Fibroblast of lung (primary cell): ENCODE measurements at places on chromosomes 4 and X.

GRCh38 chrX:113522814-113523213 is 682.2 kb upstream of the AMOT start:
- no peak for DNase-seq

DNA sequence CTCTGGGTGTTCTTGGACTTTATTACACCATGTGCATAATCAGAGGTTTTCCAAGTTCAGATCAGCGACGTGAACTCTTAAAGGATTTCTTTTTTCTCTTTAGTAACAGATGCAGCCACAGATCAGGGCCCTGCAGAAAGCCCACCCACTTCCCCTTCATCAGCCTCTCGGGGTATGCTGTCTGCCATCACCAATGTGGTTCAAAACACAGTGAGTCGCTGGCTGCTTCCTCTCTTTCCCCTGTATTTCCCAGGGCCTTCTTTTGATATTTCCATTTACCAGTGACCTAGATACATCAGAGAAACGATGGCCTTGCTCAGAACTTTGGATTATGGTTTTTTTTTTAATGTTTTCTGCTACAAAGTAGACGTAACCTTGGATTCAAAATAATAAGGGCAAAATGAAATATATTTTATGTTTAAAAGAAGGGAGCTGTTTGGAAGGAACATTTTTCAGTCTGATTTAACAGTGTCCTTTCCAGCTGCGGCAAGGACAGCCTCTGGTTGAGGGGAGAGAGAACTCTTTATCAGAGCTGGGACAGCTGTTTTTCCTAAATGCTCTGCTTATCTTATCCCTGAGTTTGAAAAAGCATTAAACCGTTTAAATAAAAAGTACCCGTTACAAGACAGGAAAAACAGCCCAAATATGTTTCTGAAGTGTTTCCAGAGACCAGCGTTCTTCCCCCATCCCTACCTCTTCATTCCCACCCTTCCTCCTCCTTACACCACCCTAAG is 38.2 kb downstream of the FAM114A1 start:
- no peak for DNase-seq

DNA sequence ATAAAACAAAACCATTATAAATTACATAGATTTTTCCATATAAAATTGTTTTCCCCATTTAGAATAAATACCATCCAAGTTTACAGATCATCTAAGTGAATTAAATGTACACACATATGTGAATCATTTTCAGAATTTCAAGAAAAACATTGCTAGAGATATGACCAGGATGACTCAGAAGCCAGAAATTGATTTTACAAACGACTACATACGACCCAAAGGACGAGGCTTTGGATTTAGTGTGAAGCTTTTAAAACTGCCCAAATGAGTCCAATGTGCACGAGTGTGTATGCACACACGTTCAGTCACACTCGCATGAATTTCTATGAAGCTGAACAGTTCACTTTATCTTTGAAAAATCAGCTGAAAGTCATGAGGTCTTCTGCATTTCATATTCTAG is 37.9 kb downstream of the MFAP3L start:
- peak; percentile 33 for DNase-seq

GRCh38 chrX:130085551-130086446 is 24.5 kb downstream of the ELF4 start:
- DNase-seq = peak; percentile 21

DNA sequence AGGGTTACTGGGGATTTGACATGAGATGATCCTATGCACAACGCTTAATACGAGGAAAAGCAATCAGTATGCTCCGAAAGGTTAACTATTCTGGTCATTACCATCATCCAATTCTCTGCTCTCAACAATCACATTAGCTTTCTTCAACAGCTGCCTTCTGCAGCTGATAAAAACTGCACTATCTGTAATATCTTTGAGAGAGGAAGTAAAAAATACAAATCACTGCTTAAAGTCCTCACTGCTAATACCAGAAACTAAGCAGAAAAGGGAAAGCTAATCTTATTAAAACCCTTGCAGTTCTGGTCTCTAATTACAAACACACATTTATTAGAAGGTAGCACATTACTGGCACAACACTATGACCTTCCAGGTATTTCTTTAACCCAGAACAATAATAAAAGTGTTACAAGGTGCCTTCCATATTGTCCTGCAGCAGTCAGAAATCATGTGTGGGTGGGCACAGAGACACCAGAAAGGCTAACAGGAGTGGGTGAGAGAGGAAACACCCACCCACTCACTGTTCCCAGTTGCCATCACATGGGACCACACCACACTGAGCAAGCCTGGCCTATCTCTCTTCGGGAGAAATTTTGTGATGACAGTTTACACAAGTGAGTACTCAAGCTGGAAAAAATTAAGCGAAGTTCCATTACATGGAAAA is 71.0 kb downstream of the RELL1 start:
- DNase-seq = no peak

DNA sequence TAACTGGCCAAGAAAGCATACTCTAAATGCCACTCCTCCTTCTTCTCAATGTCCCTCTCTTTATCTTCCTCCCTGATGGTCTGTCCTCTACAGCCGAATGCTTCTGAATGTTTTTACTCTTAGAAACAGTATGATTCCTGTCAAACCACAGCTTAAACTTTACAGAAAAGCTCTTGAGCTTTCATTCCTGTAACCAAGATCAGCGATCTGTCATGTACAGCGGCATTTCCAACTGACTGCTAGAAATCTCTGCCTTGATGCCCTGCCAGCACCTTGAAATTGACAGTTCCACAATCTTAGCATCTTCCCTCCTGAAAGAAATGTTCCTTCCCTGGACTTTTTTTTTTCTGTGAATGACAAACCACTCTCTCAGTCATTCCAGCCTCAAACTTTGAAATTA is 11.5 kb upstream of the GATB start:
- DNase-seq = no peak

- no peak for DNase-seq
Measured at GRCh38 chr4:3341760-3342159, 48.9 kb downstream of the RGS12 start.

- DNase-seq = no peak
Measured at GRCh38 chrX:69226459-69227158, 61.4 kb upstream of the PJA1 start.

DNA sequence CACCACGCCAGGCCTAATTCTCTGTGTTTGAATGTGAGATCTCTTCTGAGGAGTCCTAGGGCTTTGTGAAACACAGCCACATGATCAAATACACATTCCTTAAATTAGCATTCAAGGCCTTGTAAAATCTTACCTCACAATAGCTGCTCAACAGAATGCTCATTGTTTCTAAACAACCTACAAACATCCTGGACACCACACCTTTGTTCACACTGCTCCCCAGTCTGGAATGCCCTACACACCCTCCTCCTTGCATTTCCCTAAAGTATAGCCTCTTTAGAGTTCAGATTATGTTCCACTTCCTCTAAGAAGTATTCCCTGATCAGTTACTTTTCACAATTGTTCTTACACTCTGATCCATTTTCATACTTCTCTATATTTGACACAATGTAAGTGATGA is 110.6 kb downstream of the AGTR2 start:
- no peak for DNase-seq

DNA sequence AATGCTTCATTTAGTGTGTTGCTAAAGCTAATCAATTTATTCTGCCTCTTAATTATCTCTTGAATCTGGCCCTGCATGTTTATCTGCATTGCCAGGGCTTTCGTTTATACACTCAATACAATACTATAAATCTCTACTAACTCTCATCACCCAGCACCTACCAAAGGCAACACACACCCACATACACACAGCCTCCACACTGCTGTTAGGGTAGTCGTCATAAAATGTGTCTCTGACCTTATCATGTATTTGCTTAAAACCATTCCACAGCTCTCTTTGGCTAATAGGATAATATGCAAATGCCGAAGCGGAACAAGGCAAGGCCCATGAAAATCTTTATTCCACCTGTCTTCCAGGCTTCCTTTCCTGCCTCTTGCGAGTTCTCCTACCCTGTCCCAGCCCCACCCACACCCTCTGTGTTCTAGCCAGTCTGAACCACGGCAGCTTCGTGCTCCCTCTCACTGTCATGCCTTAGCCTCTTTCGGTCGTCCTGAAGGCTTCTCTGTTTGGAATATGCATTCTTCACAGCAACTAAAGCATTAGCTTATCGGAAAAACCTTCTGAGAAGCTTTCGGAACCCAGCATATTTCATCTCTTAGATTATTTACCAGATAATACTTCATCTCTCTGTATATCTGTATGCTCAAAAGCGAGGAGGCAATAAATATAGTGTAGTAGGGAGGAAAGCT is 333.5 kb downstream of the TENM3 start:
- DNase-seq = no peak

- peak; percentile 2 for DNase-seq
Measured at GRCh38 chr4:81724925-81725329, 253.2 kb upstream of the RASGEF1B start.

- DNase-seq = no peak
Measured at GRCh38 chrX:105167233-105167632, 53.3 kb downstream of the TEX13A start.

DNA sequence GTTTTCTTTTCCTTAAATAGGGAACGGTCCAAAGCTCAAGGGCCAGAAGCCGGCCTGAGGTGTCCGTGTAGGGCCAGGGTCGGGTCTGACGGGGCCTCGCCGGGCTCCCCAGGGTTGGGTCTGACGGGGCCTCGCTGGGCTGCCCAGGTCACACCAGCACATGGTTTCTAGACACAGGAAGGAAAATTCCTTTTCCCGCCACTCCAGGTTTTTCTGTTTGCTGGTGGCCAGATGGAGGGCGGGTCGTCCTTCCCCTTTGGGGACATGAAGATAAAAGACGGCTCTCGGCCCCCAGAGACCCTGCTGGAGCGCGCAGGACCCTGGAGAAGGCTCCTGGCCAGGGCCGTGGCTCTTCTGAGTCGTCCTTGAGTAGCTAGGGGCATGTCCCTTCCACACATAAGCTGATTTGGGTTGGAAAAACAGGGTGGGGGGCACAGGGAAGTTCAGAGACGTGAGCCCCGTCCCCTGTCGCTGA is 35.1 kb downstream of the PIGG start:
- DNase-seq = no peak

DNA sequence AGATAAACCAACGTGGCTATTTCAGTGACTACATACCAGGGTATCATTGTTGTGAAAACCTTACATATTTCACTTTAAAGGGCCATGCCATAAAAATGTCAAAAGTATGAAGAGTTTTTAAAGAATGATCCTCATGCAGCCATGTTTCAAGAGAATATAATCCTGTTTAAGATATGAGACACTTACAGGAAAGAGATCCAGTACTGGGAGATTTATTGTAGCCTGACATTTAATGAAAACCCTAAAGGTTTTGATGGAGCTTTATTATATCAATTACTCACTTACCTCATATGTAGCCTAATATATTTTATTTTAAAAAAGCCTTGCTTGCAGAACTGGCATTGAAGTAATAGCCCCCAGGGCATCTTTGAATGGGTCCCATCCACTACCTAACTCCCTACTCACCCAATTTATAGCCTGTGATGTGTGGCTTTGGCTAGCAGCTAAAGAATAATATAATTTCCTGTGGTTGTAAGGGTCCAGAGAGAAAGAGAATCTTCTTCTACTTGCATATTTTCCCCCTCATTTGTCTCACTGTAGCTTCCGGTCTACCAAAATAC is 7.7 kb upstream of the GABRG1 start:
- DNase-seq = no peak

DNA sequence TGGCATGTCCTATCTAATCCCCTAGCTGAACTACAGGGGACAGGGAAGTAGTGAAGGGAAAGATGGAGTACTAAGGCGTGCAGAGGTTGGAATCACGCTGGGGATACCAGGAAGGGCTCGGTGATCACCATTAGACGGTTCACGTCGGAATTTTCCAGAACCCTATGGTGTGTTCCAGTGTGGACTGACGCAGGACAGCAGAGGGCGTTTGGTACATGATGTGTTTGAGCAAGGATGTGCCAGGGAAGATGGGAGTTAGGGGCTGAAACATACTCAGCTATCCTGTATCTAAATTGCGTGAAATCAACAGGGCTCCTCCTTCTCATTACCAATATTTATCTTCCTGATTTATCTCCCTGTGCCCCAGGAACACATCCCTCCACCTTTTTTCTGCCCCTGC is 33.7 kb downstream of the PRPS2 start:
- peak; percentile 3 for DNase-seq

GRCh38 chrX:29746326-29746725 is 469.0 kb upstream of the MAGEB2 start:
- peak; percentile 11 for DNase-seq

- DNase-seq = no peak
Measured at GRCh38 chr4:174593701-174594100, 71.4 kb upstream of the HPGD start.

GRCh38 chrX:132738951-132739350 is 219.5 kb downstream of the HS6ST2 start:
- no peak for DNase-seq

GRCh38 chr4:163804001-163804400 is 309.5 kb downstream of the TMA16 start:
- no peak for DNase-seq

DNA sequence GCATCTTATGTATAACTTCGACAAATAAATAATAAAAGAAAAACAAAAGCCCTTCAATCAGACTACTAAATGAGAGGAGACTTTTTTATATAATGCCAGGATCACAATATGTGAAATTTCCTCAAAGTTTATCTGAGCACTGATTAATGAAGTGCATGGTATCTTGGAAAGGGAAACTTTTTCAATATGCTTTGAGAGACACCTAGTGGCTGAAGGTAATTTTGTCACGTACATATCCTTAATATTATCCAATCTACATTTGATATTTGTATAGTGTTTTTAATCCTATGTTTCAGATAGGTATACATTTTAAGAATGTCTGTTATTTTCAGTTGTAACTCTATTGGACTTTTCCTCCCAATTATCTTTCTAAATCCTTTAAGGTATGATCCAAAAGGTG is 146.8 kb downstream of the KLHL4 start:
- peak; percentile 14 for DNase-seq

- DNase-seq = no peak
Measured at GRCh38 chrX:43446752-43447151, 209.3 kb upstream of the MAOA start.

DNA sequence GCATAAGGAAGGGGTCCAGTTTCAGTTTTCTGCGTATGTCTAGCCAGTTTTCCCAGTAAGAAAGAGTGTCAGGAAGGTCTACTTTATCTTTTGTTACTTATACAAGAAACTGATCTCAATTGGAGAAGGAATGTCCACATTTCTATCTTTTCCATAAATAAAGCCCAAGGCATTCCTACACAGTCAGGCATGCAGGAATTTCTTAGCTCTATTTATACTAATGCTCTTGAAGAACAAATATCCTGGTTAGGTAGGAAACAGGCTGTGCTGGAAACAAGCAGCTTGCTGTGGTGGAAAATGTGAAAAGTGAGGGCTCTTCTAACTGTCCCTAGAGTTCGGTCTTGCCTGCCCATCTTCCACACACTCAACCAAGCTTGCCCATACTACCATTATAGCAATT is 37.9 kb upstream of the PITX2 start:
- peak; percentile 5 for DNase-seq

DNA sequence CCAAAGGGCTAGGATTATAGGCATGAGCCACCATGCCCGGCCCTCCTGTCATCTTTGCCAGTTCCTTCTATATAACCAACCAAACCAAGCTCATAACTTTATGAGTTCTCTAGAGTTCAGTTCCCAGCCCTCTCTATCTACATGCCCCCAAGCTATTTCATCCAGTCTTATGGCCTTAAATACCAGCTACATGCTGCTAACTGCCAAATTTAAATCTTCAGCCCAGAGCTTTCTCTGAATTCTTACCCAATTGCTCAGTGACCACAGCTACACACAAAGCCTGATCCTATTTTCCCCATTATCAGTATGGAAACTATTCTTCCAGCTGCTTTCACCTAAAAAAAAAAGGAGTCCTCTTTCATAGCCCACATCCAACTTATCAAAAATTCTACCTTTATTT is 23.1 kb downstream of the TMEM184C start:
- DNase-seq = no peak
